SHP77 treated with DMSO at 0.1 percent for 48 hours (cell line): ENCODE measurements at places on chromosomes 2 and 18.

GRCh38 chr2:113910110-113910717 is 20.3 kb downstream of the ACTR3 start:
- DNase-seq = no peak

GRCh38 chr2:24365826-24366225 is 5.5 kb upstream of the ITSN2 start:
- no peak for DNase-seq

DNA sequence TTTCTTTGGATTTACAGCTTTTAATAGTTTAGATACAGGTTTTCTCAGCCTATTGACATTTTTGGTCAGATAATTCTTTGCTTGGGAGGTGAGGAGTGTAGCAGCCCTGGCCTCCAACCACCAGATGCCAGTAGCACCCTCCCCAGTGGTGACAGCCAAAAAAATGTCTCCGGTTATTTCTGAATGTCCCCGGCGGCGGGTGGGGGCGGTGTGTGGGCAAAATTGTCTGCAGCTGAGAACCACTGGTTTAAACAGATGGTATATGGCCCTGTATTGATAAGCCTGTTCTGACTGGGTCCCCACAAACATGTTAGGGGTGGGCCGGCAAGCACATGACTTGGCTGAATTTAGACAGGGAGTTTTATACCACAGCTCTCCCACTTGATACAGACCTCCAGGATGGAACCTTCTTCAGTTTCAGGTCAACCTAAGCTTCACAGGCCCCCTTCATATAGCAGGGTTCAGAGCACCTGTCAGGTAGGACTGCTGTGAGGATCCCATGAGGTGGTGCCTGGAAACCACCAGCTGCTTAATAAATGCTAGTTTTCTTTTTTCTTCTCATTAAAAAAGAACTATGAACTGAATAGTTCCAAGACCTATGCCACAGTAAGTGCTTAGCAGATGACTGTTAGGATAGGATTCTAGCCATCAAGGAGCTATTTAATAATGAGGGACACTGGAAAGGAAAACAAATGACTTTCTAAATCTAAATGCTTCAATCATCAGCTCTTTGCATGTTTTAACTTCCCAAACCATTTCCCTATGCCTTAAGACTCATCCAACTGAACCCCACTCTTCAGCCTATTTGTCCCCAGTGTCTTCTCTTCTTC is 18.1 kb downstream of the LPIN2 start:
- DNase-seq = no peak

DNA sequence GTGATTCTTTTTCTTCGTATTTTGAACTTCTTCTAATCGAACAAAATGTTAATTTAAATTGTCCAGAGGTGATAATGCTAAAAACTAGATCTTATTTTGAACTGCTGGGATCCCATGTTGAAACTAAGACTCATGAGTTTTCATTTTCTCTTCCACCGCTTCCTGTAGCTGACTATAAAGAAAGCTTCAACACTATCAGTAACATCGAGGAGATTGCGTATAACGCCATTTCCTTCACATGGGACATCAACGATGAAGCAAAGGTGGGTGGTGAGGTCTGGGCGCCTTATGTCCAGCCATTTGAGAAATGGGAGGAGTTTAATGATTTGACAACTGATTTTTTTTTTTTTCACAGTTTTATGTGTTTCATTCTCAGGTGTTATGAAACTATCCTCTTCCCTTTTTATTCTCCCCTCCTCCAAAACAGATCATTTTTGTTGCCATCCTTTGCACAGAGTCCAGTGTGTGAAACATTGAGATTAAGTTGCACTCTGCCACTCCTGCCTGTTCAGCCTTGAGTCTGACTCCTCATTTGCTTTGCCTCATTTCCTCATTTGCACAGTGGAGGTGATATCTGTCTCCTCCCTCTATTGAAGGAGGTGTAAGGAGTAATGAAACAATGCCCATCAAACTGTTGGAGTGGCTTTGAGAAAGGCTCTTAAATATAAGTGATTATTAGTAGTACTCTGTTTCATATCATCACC is 13.8 kb downstream of the GRHL1 start:
- DNase-seq = no peak
